ENCODE measurements at places on chromosomes 7 and 10.
A peak's percentile ranks its signal among the peaks of the same experiment; 100 is the strongest.

GRCh38 chr10:123200531-123200930, 46.3 kb downstream of the BUB3 start:
- DNase-seq = no peak

DNA sequence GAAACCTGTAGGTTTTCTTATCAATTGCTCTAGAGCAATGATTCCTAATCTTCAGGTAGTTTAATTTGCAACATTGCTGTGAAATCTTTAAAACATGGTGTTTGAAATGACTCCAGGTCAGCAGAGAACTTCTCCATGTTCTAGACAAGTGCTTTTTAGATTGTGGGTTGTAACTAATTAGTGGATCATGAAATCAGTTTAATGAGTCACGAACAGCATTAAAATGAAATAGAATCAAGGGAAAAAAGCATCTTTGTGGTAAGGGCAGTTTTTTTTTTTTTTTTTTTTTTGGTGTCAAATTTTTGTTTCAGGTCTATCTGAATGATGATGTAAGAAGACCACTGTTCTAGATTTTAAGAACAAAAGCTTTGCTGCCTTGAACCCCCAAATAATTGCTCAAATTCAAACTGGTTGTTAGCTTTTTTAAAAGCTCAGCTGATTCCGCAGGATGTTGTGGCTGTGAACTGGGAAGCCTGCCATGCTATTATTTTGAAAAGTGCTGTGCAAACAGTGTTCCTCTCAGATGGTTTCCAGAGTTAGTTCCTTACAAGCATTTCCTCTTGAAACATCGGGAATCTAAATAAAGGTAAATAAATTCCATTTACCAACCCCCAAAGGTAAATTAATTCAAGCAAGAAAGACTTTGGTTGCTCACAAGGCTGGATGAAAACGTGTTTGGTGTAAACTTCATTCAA, 13.1 kb upstream of the PDK4 start:
- peak; percentile 72 for DNase-seq

DNA sequence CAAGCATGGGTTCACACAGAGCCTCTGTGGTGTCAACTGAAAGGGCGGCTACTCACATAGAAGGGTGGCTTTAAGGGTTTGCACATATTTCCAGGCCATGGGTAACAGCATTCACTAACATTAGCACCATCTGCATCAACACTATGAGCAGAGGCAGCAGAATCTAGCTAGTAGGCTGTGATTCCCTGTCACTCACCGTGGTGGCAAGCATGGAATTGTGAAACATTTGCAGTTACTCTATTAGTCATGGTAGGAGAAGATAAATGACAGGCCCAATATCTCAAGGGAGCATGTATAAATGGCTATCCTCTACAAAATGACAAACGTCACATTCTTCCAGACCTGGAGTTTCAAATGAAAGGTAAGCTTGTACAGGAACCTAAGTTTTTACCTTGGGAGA, 32.2 kb upstream of the CUBN start:
- no peak for DNase-seq

GRCh38 chr7:24665564-24666294, 91.5 kb downstream of the GSDME start:
- DNase-seq = peak; percentile 71
